ENCODE measurements at places on chromosomes 16 and 17. TPM values are rescaled to one million over a fixed set of nuclear protein-coding genes. Genes with fewer than 3 reads are reported as not detected.
A peak's percentile ranks its signal among the peaks of the same experiment; 100 is the strongest.

The CLEC18A gene
- total RNA-seq, result not detected

The GID4 gene
- total RNA-seq, result 4.4 TPM

The EZH1 gene
- 16.3 TPM for total RNA-seq

The ZNF423 gene
- total RNA-seq, result 3.0 TPM

The GPRC5B gene
- total RNA-seq, result 5.8 TPM

The KRT15 gene
- 3.9 TPM for total RNA-seq

- no peak for DNase-seq
Observed at GRCh38 chr17:80762076-80762475, 217.4 kb downstream of the RPTOR start.

DNA sequence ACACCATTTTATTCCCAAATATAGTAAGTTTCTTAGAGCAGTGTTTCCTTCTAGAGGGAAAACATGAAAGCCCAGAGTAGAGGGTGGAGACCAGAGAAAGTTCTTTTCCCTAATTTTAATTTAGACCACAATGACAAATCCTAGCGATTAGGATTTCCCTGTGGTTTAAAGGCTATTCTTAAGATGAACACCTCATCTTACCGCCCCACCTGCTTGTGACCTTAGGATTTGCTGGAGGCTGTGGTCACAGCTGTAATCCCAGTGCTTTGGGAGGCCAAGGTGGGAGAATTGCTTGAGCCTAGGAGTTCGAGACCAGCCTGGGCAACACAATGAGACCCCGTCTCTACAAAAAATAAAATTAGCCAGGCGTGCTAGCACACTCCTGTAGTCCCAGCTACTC is 51.1 kb downstream of the GPRC5B start:
- DNase-seq, result no peak

- DNase-seq, result no peak
Observed at GRCh38 chr17:29165800-29166506, 14.2 kb downstream of the MYO18A start.

DNA sequence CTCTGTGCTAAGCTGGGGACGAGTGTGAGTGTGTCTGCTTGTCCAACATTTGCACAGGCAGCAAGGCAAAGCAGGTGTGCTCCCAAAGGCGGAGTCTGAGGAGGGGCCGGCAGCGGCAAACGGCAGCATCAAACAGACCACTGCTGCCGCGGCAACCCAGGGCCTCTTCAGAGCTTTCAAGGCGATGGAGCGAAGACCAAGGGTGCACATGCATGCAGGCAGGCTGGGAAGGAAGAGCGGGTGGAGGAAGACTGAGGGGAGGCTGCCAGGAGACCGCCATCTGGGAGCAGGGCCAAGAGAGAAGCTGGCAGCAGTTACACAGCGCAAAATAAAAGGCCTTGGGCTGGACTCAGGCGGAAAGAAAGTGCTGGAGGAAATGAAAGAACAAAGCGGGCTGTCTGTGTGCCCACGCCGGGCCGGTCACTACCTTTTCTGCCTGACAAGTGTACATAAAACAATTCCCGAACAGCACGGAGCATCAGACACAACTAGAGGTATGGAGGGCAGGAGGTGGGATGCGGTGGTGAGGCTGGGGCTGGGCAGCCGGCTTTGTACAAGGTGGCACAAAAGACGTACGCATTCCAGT is 8.5 kb downstream of the TIMM22 start:
- no peak for DNase-seq

DNA sequence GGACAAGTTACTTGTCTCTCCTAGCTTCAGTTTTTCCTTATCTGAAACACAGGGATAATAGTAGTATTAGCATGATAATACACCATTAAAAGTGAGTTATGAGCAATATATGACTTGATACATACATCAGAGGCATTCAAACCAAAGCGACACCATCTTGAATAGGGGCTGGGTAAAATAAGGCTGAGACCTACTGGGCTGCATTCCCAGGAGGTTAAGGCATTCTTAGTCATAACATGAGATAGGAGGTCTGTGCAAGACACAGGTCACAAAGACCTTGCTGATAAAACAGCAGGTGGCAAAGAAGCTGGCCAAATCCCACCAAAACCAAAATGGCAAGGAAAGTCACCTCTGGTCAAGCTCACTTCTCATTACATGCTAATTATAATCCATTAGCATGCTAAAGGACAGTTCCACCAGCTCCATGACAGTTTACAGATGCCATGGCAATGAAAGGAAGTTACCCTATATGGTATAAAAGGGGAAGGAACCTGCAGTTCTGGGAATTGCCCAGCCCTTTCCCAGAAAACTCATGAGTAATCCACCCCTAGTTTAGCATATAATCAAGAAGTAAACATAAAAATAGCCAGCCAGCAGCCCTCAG is 37.2 kb upstream of the HS3ST3A1 start:
- peak; percentile 49 for DNase-seq

- DNase-seq, result no peak
Observed at GRCh38 chr17:78652913-78653312, 75.7 kb upstream of the DNAH17 start.

- no peak for DNase-seq
Observed at GRCh38 chr16:2724088-2724676, 4.2 kb upstream of the PRSS27 start.

DNA sequence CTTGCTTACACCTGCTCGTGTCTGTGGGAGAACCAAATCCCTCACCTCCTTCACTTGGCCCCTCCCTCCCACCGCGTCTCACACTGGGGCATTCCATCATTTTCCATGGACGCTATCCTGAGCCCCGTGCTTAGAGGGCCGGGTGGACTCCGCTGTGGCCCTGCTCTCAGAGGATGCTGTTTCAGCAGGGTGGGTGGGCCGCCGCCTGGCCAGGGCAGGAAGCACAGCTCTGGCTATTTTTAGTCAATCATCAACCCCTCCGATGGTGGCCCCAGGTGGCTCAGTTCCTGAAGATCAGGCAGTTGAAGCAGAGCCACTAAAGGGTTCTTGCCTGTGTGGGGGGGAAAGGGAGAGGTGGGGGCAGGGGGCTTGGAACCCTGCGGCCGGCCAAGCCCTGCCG is 230.3 kb downstream of the ENGASE start:
- no peak for DNase-seq

DNA sequence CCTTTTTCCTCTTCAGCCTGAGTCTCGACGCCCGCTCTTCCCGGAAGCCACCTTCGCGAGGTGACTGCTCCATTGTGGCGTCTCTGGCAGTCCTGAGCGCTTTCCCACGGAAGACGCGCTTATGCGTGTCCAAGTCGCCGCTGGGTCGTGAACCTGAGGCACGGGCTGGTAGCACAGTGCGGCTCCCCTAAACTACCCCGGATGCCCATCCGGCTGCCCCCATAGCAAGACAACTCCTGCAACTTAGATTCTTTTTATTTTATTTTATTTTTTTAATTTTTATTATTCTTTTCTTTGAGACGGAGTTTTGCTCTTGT is 2.1 kb upstream of the ESRP2 start:
- no peak for DNase-seq

DNA sequence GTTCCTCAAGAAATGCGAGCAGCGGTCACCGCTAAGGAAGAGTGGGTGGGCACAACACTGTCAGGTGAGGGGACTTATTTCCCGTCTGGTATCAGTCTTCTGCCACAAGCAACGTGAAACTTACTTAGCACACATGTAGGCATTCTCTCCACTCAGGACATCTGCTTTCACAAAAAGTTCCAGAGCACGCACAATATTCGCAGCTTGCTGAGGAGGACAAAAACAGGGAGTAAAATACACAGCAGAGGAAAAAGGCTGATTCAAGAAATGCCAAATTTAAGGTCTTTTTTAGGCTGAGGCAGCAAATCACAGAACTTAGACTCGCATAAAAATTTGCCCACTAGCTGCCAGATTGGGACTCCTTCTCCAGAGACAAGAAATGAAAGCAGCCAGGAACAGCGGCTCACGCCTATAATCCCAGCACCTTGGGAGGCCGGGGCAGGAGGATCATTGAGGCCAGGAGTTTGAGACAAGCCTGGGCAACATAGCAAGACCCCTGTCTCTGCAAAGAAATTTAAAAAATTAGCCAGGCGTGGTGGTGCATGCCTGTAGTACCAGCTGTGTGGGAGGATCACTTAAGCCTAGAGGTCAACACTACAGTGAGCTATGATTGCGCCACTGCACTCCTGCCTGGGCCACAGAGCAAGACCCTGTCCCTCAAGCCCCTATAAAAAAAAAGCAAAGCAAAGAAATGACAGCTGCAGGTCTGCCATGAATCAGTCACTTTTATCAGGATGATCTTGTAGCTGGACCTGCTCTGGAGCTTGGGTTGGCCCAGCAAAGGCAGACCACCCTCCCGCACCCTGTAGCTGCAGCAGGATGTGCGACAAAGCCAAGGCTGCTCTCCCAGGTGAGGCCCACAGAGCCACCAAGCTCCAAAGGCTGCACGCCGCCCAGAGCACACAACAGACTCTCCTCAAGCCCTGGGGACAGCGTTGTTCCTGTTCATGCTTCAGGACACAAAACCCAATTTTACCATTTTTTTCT is 20.5 kb downstream of the USP36 start:
- DNase-seq, result no peak

DNA sequence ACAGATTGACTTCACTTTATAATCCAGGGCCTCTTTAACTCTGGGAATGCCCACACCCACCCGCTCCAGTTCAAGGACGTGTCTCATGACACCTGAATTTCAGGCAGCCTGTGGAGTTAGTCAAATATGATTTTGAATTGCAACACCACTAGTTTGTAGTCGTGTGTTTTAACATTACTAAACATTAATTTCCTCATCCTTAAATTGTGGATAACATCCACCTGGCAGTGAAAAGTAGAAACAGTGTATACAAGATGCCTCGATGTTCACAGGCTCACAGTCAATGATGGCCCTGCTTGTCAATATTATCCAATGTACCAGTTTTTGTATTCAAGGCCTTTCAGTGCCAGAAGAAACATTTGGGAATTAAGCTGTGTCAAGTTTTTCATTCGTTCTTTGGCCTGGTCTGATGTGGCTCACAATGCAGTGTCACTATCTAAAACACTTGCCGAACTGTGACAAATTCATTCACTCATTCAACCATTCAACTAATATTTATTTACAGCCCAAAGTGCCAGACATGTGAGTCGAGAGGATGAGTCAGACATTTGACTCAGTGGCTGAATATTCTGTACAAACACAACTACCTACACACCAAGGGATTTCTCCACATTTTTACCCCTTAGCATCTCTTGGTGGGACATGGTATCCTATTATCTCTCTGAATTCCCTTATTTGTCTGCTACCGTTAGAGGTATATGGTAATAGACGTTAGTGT is 1.4 kb downstream of the MEIOB start:
- DNase-seq, result peak; percentile 48

DNA sequence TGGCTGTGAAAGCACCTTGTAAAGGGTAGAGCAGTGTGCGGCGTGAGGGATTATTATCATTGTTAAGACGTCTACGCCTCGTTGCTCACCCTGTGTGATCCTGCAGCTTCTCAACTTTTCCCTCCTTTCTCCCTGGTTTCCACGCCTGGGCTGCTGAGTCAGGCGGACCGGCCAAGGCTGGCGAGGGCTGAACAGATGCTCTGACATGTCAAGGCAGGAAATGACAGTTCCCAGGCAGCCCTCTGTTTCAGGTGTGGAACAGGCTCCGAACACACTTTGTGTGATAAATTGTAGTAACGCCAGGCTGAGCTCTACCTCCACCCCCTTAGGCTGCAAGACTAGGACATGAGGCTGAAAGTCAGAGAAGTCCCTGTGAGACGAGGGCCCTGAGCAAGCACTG is 46.0 kb upstream of the TBX2 start:
- no peak for DNase-seq

- DNase-seq, result no peak
Observed at GRCh38 chr17:65759532-65759931, 198.1 kb upstream of the AXIN2 start.

DNA sequence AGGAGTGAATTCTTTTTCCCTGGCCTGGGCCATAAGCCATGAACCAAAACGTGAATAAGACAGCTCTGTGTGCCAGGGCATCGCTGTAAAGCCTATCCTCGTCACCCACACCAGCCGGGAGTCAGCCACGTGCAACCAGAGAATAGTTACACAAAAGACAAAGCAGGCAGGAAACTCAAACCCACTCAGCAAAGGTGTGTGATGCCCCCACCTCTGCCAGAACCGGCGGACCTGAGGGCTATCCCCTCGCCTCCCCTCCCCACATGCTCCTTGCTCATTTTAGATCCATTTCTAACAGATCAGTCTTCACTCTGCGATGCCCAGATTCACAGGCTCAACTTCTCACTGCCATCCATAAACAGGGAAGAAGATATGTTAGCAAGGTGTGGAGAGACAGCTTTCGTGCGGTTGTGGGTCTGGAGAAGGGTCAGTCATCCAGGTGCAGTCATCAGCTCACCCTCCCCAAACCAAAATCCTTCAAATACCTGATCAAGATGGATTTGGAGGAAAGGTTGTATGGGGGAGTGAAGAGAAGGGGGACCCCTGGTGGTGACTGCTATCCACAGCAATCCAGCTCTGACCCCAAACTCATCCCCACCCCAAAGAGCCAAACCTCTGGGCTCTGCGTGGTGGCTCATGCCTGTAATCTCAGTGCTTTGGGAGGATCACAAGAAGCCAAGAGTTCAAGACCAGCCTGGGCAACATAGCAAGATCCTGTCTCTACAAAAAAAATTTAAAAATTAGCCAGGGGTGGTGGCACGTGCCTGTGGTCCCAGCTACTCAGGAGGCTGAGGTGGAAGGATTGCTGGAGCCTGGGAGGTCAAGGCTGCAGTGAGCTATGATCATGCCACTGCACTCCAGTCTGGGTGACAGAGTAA is 219.2 kb downstream of the C16orf78 start:
- DNase-seq, result peak; percentile 44

DNA sequence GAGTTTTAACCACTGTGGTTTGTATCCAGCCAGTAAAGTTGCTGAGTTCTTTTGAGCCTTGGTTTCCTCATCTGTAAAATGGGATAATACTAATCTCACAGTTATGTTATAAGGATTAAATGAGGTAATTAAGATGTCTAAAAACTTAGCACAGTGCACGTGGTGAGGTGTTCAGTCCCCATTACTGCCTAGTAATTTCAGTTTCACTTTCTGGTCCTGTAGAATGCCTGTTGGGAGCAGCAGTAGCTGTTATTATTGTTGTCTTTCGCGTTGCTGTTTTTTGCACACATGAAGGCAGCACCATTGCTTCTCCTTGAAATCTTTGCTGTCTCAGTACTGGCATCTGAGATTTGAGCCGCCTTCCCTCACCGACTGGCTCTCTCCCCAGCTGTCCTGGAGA is 182.4 kb downstream of the DNAH9 start:
- no peak for DNase-seq

GRCh38 chr16:79013930-79014660 is 586.4 kb downstream of the MAF start:
- no peak for DNase-seq

DNA sequence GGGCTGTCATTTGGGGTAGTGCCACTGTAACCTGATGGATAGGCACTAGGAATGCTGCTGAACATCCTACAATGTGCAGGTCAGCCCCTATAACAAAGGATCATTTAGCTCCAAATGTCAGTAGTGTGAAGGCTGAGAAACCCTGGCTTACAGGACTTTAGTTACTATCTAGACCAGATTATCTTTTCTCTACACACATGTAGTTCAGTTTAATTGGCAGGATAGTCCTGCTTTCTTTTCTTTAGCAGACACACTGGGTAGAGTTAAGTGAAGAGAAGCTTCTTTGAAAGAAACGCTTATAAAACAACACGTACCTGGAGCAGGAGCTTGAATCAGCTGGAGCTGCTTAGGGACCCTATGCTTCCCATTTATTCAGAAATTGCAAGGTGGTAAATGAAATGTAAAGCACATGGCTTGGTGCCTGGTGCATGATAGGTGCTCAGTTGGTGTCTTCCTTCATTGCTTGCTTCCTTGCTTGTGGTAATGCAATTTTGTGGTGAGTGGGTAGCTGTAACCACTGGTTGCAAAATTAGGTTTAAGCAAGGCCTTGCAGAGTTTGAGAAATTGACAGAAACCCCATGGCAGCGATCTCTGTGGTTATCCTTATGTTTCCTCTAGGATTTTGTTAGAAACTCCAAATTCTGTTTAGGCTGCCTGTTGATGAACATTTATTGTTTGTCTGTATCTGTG is 9.4 kb downstream of the METTL9 start:
- DNase-seq, result no peak
